Sigmoid colon (tissue), 7 donors: ENCODE measurements at places on chromosomes 12 and 14. TPM values are rescaled to one million over a fixed set of nuclear protein-coding genes. Genes with fewer than 3 reads are reported as not detected.

GRCh38 chr12:7678744-7679143, 13.0 kb upstream of the APOBEC1 start:
- no peaks in the 10 kb centered on the region for H3K27me3 ChIP-seq
- H3K4me3 ChIP-seq, result no peak overlapping the region
- DNase-seq, result no peak

DNA sequence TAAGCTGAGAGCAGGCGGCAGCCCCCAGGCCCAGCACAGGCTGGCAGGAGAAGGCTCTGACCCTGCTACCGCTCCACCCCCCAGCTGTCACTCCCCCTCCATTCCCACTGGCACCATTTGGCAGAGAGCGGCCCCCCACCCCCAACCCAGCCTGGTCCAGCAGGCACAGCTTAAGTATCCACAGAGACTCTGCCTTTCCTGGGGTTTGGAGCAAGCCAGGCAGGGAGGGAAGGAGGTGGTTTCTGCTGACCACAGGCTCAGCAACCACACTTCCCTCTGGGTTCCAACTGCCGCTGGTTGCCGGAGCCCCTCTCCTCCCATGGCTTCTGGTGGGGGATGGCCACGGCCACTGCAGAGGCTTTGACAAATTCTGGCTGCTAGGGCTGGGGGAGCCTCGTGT, 30.5 kb upstream of the CCND2 start:
- no peak overlapping the region for H3K27ac ChIP-seq
- no peaks in the 10 kb centered on the region for H3K36me3 ChIP-seq
- no peaks in the 10 kb centered on the region for H3K4me1 ChIP-seq
- no peaks in the 10 kb centered on the region for H3K27me3 ChIP-seq
- no peak overlapping the region for H3K4me3 ChIP-seq

GRCh38 chr14:91919814-91920213, 27.7 kb downstream of the FBLN5 start:
- H3K4me3 ChIP-seq, result no peak overlapping the region
- H3K27ac ChIP-seq, result peak overlapping the region; percentile 60
- no peaks in the 10 kb centered on the region for H3K36me3 ChIP-seq
- no peaks in the 10 kb centered on the region for H3K27me3 ChIP-seq
- peaks cover 28% of the 10 kb centered on the region for H3K4me1 ChIP-seq
- DNase-seq, result peak; percentile 82

DNA sequence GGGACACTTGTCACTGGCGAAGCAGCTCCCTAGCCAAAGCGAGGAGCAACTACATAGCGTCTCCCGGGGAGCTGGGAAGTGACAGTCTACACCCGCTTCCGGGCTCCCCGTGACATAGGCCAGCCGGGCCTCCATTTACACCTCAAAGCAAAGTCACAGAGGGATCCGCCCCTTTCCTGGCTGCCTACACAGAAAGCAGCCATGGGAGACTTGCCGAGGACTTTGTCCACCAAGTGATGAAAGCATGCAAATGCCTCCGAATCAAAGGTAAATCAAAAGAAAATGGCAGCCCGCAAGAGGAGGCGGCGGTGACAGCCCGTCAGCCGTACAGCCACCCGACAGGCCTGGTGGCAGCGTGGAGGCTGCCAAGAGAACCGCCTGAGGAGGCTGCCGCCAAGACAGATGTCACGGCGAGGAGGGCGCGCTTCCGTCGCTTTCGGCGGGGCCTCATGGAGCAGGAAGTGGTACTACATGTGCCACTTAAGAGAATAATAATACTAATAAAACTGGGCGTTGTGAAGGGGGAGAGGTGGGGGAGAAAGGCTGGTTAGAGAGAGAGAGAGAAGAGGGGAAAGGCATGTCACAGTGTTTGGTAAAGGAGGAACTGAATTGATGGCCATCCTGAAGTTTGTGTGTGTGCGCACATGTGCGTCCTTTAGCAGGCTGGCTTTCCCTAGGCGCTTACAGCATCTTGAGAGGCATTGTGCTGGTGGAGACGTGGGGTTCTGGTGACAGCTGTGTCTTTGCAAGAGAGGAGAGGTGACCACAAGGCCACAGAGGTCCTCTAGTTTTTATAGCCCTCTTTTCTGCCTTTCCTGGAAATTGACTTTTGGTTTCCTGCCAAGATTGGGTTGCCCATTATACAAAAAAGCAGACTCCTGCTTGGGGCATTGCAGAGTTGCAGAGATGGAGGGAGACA, 661.7 kb downstream of the VRK1 start:
- H3K27ac ChIP-seq, result no peak overlapping the region
- H3K36me3 ChIP-seq, result no peaks in the 10 kb centered on the region
- peaks cover 36% of the 10 kb centered on the region for H3K27me3 ChIP-seq
- no peak for DNase-seq
- H3K4me3 ChIP-seq, result peak overlapping the region; percentile 25

- H3K27ac ChIP-seq, result no peak overlapping the region
- no peaks in the 10 kb centered on the region for H3K36me3 ChIP-seq
- H3K4me3 ChIP-seq, result no peak overlapping the region
- DNase-seq, result no peak
- no peaks in the 10 kb centered on the region for H3K27me3 ChIP-seq
Measured at GRCh38 chr12:24617471-24617870, 331.4 kb downstream of the BCAT1 start.

DNA sequence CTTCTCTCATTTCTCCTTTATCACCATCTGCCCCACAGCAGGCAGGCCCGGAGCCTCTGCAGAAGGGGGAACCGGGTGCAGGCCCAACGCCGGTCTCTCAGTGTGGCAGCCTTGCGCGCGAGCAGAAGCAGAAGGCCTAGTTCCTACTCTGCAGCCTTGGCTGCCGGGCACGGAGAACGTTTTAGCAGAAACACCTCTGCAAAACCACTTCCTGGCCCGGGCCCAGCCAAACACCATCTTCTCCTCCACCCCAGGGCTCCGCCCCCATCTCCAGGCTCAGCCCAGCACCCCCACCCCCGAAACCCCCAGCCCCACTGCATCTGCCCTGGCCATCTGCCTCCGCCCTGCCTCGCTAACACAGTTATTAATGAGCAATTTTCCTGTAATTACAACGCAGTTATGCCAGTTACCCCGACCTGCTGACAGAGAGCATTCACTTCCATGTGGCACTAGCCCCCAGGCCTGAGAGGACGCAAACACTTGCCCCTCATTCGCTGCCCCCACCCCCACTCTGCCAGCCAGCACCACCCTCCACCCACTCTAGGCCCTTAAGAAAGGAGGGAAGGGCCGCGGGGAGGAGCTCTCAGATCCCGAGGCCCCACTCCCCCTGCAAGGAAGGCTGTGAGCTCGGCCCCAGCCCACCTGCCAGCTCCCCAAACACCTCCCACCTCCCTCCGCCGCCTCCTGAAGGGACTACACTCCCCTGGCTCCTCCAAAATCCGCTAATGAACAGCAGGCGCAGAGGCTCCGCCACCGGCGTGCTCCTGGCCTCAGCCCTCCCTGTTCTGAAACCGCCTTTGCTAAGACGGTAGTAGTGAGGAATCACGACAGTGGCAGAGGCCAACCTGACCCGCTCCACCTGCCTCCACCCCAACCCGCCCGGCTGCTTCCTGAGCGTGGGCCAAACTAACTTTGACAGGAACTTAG, 44.7 kb upstream of the FBRSL1 start:
- no peaks in the 10 kb centered on the region for H3K27me3 ChIP-seq
- peak overlapping the region; percentile 25 for H3K4me3 ChIP-seq
- no peaks in the 10 kb centered on the region for H3K36me3 ChIP-seq
- H3K27ac ChIP-seq, result no peak overlapping the region

DNA sequence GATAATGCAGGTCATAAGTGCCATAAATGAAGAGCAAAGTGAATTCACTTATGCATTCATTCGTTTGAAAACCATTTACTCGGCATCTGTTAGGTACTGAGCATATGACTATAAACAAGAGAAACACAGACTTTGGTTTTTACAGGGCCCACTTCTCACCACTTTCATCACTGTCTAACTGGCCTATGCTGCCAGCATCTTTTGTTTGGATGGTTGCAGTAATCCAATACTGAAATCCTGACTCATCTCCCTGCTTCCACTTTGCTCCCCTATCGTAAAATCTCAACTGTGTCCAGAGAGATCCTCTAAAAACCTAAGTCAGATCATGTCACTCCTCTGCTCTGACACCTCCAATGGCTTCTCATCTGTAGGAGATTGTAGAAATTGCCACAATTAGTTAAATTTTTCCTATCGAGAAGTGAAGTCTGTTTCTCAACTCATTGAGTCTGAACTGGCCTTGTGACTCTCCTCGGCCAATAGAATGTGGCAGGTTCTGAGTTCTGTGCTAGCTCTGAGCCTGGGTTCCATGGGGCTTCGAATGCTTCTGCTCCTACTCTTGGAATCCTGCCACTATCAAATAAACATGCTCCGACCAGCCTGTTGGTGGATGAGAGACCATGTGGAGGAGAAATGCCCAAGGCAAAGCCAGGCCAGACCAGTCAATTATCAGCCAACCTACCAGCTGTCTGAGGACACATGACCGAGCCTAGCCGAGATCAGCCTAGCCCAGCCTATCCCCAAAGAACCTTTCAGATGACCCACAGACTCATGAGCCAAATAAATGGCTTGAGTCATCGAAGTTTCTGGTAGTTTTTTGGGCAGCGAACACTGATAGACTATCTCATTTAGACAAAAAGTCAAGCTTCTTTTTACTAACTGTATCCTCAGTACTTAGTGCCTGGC, 2.2 kb upstream of the BATF start:
- H3K4me1 ChIP-seq, result no peaks in the 10 kb centered on the region
- no peaks in the 10 kb centered on the region for H3K36me3 ChIP-seq
- no peaks in the 10 kb centered on the region for H3K27me3 ChIP-seq
- H3K4me3 ChIP-seq, result no peak overlapping the region

DNA sequence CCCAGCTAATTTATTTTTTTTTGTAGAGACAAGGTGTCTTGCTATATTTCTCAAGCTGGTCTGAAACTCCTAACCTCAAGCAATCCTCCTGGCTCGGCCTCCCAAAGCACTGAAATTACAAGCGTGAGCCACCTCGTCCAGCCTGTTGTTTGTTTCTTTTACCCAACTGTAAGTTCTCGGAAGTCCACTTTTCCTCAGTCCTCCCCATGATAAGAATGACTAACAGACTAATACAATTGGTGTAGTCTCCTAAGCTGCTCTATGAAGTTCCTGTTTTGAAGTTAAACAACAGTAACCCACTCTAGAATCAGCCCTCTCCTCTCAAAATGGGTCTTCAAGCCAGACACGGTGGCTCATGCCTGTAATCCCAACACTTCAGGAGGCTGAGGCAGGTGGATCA, 36.5 kb downstream of the HIGD1C start:
- no peaks in the 10 kb centered on the region for H3K27me3 ChIP-seq
- H3K36me3 ChIP-seq, result peaks cover 63% of the 10 kb centered on the region
- no peaks in the 10 kb centered on the region for H3K4me1 ChIP-seq
- H3K4me3 ChIP-seq, result no peak overlapping the region
- DNase-seq, result no peak
- H3K27ac ChIP-seq, result no peak overlapping the region

- no peak overlapping the region for H3K4me3 ChIP-seq
- H3K27me3 ChIP-seq, result peaks cover 42% of the 10 kb centered on the region
- no peaks in the 10 kb centered on the region for H3K4me1 ChIP-seq
- no peak for DNase-seq
- no peak overlapping the region for H3K27ac ChIP-seq
Measured at GRCh38 chr12:46832130-46832704, 6.4 kb upstream of the SLC38A4 start.

DNA sequence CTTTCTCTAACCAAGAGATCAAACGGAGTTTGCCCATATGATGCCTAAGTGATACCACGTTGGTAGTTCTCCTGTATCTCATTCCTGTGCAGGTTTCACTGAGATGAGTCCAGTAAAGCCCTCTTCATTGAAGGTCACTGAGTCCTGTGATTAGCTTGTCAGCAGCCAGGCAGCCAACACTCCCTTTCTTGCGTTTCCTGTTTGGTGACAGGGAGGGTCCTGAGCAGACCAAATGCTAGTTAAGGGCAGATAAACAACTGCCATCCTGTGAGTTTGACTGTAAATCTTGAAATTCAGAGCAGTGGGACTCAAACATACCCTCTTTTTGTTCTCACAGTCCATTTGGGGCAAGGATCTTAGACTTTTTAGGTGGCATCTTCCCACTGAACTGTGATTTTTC, 39.4 kb downstream of the ZNF641 start:
- no peaks in the 10 kb centered on the region for H3K27me3 ChIP-seq
- no peak overlapping the region for H3K27ac ChIP-seq
- H3K4me1 ChIP-seq, result no peaks in the 10 kb centered on the region

- DNase-seq, result no peak
- H3K4me3 ChIP-seq, result no peak overlapping the region
- no peak overlapping the region for H3K27ac ChIP-seq
- H3K4me1 ChIP-seq, result no peaks in the 10 kb centered on the region
- H3K27me3 ChIP-seq, result no peaks in the 10 kb centered on the region
Measured at GRCh38 chr12:74401966-74402365, 135.7 kb upstream of the ATXN7L3B start.

GRCh38 chr14:85468816-85469215, 61.1 kb upstream of the FLRT2 start:
- H3K4me1 ChIP-seq, result no peaks in the 10 kb centered on the region
- no peaks in the 10 kb centered on the region for H3K27me3 ChIP-seq
- DNase-seq, result no peak
- H3K36me3 ChIP-seq, result no peaks in the 10 kb centered on the region
- no peak overlapping the region for H3K4me3 ChIP-seq

- peaks cover 97% of the 10 kb centered on the region for H3K4me1 ChIP-seq
- H3K36me3 ChIP-seq, result peaks cover 5% of the 10 kb centered on the region
- no peak overlapping the region for H3K4me3 ChIP-seq
- no peaks in the 10 kb centered on the region for H3K27me3 ChIP-seq
Measured at GRCh38 chr12:124392271-124392666, 97.4 kb downstream of the RFLNA start.

GRCh38 chr12:106380954-106381353, 23.4 kb downstream of the POLR3B start:
- no peak overlapping the region for H3K4me3 ChIP-seq
- DNase-seq, result no peak
- H3K4me1 ChIP-seq, result no peaks in the 10 kb centered on the region
- no peaks in the 10 kb centered on the region for H3K36me3 ChIP-seq
- H3K27me3 ChIP-seq, result no peaks in the 10 kb centered on the region
- no peak overlapping the region for H3K27ac ChIP-seq

DNA sequence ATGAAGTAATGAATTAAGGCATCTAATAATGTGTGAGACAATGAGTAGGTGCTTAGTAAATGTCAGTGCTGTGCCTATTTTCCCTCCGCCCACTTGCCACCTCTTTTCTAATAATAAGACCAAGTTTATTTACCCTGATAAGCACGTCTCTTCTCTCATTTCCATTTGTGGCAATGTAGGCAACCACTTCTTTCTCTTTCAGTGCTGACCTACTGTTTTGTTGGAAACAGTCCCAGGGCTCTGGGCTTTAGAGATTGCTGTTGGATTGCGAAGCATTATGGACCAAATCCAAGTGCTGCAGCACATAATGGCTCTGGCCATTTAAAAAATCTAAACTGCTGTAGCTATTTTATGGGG, 141.3 kb upstream of the PLEKHG7 start:
- H3K36me3 ChIP-seq, result no peaks in the 10 kb centered on the region
- H3K4me1 ChIP-seq, result peaks cover 41% of the 10 kb centered on the region
- H3K4me3 ChIP-seq, result no peak overlapping the region
- H3K27me3 ChIP-seq, result no peaks in the 10 kb centered on the region

Gene NINJ2
- total RNA-seq, result 4.3 TPM

Gene FAM186B
- total RNA-seq, result not detected

Gene SMOC1
- 0.27 TPM for total RNA-seq

Gene HOXC12
- not detected for total RNA-seq
